ENCODE measurements at places on chromosomes 12 and 14.

- peak; percentile 18 for DNase-seq
Observed at GRCh38 chr12:122362755-122363154, 59.7 kb downstream of the CLIP1 start.

DNA sequence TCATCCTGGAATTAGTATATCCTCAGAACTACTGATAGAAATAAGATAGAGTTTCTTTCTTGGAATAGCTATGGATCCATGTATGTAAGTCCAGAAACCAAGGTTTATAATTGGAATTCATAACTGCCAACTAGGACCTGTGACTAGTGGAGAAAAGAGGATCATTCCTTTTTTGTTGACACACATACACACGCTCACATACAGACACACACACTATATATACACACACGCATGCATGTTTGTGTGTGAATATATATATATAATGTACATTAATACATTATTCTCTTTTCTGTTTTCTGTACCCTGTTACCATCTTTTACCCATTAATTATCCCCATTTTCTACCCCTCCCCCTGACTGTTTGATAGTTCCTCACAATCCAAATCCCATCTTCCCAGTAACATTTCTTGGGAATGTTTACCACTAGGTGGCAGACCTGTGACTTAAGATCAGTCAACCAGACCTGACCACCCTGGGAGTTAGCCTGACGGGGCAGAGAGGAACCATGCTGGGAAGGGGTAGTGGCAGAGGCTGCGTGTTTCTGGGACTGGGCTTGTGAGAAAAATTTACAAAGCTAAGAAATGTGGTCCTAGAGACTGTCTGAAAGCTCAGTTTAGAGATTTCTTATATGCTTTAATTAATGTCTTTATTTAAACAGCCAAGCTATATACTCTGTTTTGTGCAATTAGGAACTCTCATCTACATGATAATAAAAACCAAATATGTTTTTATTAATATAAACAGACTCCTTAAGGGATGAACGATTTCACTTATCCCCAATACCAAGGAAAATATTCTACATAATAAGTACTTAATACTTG, 308.0 kb downstream of the PPFIA2 start:
- peak; percentile 12 for DNase-seq

DNA sequence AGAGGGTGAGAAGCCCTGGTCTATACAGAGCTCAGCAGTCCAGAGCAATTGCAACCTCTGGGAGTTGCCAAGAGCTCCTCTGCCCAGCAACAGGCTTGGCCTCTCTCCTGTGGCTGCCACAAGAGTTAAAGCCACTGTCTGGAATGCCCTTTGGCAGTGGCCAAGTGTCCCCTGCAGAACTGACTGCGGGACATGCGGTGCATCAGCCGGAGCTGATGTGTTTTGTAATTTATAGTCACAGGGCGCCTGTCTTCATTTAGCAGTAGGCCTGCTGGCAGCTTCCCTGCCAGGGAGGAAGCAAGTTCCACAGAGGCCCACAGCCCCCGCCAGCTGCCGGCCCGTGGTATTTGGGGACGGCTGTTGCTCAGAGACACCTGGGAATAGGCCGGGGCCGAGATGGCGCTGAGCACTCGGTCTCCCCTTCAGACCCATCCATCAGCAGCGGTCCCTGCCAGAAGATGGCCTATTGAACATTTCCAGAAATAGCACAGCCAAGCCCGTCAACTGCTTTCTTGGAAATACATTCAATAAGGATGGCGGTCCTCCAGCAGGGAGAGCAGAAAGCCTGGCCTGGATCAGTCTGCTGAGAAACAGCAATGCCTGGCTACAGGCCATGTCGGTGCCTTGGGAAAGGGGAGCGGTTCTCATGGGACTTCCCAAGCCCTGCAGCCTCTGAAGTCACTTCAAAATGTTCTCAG, 217.4 kb downstream of the CRADD start:
- no peak for DNase-seq

DNA sequence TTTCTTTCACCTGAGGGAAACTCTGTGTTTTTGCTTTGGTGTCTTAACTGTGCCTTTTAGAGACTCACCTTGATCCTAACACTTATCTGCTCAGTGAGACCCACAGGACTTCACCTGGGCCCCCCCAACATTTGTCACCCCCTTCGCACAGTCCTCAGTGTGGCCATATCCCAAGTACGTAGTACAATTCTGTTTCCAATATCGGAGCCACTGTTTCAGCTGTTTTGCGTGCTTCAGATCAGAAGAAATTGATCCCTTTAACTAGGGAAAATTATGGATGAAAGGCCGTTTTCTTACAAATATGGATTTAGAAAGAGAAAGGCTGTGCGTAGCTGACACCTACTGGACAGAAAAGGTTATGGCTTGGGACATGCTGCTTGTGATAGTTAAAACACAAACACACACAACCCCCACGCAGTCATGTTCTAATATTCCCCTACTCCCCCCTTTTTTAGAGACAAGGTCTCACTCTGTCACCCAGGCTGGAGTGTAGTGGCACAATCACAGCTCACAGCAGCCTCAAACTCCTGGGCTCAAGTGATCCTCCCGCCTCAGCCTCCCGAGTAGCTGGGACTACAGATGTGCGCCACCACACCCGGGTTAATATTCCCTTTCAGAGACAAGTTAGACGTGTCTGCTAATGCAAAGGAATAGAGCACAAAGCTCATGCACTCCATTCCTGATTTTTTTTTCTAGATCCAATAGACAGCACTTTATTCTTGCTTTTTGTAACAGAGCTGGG, 3.6 kb upstream of the SLC7A8 start:
- peak; percentile 48 for DNase-seq

- no peak for DNase-seq
Observed at GRCh38 chr12:49921936-49922335, 18.2 kb upstream of the FAIM2 start.

DNA sequence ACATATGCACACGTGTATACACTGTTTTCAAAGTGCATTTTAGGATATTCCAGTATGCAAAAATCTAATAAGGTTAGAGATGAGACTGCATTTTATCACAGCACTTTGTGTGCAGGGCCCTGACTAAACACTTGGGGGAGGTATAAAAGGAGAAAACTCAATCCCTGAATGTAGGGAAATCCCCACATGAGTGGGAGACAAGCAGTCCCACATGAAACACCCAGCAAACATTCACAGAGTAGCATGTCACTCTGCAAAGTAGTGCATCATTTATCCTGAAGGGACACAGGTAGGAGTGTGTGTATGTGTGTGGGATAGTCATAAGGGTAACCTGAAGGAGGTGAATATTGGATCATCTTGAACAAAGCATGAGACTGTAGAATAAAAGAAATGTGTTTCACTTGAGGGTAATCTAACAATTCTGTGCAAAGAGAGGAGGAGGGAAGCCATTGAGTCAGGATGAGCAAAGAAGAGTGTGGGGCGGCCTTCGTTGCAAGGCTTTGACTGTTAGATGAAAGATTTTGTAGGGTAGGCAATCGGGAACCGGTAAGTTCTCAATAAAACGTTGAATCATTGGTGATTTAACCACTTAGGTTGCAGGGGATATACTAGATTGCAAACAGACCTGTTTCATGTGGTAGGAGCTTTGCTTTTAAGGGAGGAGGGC, 2.9 kb downstream of the PRPF40B start:
- no peak for DNase-seq

- DNase-seq, result no peak
Observed at GRCh38 chr14:74517731-74518130, 24.2 kb downstream of the ISCA2 start.

GRCh38 chr12:120199595-120200306, 1.2 kb downstream of the RPLP0 start:
- DNase-seq, result peak; percentile 59

- DNase-seq, result no peak
Observed at GRCh38 chr14:96126339-96126782, 78.3 kb upstream of the BDKRB2 start.

DNA sequence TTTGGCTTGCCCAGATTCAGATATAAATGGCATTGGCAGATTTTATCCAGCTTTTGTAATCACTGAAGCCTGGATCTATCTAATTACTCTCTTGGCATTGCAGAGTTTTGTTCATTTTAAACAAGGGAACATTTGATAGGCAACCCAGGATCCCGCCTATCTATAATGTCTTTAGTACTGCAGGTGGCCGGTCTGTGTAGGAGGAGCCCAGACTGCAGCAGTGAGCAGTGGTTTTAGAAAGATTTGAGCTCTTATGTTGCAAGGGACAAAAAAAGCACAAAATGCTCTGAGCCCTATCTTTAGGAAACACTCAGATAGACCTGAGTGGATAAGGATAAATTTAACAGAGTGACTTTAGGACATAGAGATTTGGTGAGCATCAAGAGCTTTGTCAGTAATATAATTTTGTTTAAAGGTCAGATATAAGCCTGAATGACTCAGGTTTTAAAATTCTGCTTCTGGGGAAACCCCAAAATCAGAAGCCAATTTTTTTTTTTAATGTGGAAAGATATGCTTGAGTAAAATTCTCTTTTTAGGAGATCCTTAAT, 165.5 kb downstream of the SLC5A8 start:
- DNase-seq, result no peak

GRCh38 chr12:49295082-49295936, at the start of gene PRPH:
Gene PRPH, plus strand, starts transcription at chr12:49295147. Its CDS starts 54 bp downstream, at chr12:49295201.
- DNase-seq, result no peak

GRCh38 chr12:76927170-76927784, 48.5 kb upstream of the CSRP2 start:
- peak; percentile 50 for DNase-seq

DNA sequence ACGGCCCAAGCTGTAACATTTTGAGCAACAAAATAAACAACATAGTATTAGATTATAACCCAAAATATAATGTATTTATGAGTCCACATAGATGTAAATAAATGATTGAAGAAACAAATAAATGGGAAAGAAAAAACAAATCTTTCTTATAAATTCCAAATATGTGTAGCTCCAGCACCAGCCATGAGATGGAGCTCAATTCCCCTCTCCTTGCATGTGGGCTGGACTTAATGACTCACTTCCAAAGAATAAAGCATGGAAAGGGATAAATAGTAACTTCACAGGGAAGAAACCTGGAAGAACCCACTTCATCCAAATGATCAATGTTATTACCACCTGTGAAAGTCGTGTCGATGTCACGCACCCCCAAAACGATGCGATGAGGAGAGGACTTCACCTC, 158.8 kb downstream of the RPAP3 start:
- peak; percentile 6 for DNase-seq

- no peak for DNase-seq
Observed at GRCh38 chr12:93135286-93136239, 206.5 kb upstream of the EEA1 start.

- DNase-seq, result no peak
Observed at GRCh38 chr12:57896115-57896433, 45.3 kb upstream of the ATP23 start.

DNA sequence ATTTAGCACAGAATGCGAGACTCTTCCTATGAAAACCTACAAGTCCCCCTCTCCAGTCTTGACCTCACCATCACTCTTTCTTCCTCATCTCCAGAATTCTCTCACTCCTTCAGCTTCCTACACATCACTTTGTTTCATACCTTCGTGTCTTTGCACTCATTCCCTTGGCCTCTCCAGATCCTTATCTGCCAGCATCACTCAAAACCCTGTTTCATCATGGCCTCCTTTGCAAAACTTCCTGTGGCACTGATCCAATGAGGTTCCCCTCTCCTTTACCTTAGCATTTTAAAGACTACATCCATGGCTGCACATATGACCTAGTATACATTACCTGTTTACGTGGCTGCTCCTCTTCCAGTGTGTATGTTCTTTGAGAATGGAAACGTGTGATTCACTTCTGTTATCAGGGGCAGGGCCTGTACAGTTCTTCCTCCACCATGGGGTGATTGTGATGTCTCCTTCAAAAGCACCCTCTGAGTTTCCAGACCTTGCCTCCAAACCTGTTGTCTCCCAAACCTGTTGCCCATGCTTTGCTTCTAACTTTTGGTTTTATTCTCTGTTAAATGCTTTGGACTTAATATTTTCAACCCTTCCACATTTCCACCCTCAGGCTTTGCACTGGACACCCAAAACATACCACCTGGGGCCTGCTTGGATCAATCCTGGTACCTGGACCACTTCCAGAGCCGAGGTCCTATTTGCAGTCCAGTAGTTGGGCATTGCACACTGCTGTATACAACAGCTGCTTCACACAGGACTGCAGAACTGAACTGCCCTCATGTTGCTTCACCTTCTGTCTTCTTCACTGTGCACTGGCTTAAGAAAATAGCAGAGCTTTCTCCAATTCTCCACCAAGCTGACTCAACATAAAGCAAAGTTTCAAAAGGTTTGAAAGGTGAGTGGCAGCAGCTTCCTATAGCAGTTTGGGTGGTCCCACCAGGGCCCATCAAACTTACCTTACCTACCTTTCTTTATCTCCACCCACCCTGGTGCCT, 131.7 kb downstream of the LLPH start:
- DNase-seq, result no peak

DNA sequence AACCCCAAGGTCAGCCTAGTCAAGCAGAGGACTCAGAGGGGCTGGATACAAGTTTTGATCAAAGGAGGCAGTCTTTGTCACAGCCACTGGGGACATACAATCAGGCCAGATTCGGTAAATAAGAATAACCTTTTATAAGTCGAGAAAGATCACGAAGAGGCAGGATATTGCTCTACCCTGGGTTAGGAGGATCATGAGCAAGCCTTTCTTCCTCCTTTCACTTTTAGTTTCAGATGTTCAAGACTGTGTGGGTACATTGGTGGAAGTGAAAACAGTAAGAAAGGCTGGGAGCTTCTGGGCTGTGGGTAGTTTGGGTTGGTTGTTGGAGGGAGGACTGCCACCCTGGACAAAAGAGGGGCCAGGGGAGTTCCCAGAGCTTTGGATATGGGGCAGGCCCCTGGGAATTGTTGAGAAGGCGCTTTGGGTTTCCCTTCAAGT, 127.7 kb downstream of the SNAPC1 start:
- DNase-seq, result no peak

DNA sequence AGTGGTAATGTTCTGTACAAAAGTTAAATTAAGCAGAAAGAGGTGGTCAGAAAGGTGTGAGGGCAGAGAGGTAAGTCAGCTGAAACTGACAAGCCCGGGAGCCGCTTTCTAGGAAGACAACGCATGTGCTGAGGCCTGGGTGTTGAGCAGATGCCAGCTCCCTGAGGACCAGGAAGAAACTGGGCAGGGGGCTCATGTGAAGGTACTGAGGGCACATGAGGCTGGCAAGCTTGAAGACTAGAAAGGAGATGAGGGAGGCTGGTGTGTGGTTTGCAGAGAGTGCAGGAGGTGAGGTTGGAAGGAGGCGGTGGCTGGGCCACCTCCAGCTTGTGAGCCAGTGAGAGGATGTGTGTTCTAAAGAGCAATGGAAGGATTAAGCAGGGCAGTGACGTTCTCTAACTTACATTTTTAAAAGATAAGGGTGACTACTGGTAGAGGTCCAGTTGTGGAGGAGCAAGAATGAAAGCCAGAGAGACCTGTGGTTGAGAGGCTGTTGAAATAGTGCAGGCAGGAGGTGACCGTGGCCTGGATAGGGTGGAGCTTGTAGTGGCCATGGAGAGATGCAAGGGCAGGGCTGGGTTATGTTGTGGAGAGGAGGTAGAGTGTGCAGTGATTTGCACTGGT, 29.1 kb downstream of the ZNF664 start:
- no peak for DNase-seq

- DNase-seq, result peak; percentile 46
Observed at GRCh38 chr12:14901228-14901562, 15.5 kb upstream of the MGP start.

- DNase-seq, result no peak
Observed at GRCh38 chr12:45613296-45613695, 116.2 kb upstream of the ARID2 start.
